ENCODE measurements at places on chromosomes 13 and 19.

GRCh38 chr19:1520203-1520780, 3.6 kb upstream of the PLK5 start:
- DNase-seq, result no peak

GRCh38 chr19:4499855-4500254, 18.4 kb downstream of the PLIN4 start:
- no peak for DNase-seq

DNA sequence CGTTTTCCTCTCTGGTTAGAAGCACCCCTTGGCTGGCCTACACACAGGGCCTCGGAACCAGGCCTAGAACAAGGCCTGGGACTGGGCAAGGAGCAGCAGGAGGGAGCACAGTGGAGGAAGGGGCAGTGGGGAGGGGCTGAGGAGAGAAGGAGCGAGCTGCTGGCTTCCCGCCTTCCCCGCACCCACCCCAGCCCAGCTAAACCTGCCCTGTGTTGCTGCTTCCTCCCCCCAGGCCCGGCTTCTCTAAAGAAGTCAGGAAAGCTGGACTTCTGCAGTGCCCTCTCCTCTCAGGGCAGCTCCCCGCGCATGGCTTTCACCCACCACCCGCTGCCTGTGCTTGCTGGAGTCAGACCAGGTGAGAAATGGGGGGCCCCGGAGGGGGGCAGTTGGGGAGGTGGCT, 24.3 kb downstream of the LYL1 start:
- no peak for DNase-seq

- DNase-seq, result no peak
These were observed 57.7 kb downstream of the ZNF568 start for GRCh38 chr19:36973844-36974195.

GRCh38 chr19:33463199-33463598, 58.4 kb downstream of the PEPD start:
- no peak for DNase-seq

DNA sequence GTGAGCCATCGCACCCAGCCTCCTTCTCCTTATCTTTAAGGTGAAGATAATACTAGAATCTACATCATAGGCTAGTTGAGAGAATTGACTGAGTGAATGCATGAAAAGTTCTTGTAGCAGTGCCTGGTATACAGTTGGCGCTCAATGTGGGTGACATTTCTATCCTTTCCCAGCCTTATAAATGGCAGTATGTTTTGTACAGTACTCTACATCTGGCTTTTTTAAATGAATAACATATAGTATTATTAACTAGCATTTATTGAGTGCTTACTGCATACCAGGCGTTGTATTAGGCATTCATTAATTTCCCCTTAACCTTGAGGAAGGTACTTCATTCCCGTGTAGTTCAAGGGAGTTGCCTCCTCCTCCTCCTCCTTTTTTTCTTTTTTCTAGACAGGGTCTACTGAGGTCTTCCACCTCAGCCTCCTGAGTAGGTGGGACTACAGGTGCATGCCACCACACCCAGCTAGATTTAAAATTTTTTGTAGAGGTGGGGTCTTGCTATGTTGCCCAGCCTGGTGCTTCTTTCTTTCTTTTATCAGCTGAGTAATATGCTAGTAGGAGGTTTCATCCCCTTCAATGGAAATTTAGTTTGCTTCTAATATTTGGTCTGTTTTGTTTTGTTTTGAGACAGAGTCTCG, 2.8 kb downstream of the C5AR1 start:
- DNase-seq, result no peak

GRCh38 chr19:28427376-28428083, 785.4 kb downstream of the UQCRFS1 start:
- DNase-seq, result no peak

DNA sequence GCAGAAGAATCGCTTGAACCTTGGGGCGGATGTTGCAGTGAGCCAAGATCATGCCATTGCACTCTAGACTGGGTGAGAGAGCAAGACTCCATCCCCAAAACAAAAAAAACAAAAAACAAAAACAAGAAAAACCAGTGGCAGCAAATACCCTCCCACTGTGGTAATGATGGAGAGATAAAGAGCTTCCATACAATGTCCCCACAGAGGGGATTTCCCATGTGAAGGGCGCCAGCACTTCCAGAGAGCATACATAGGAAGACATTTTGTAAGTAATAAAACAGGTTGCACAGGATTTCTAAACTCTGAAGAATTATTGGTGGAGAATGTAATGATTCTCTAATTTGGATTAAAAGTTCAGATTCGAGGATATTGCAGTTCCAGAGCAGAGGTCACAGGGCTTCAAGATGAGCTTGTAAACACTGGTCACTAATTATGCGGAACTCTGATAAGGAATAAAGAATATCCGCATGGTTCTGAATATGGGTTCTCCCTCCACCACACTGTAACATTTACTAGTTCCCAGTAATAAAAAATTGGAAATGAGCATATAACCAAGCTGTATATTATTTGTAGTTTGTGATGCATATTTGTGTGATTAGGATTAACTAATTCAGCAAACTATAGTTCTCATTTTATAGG, 290.1 kb upstream of the SLC10A2 start:
- DNase-seq, result no peak

DNA sequence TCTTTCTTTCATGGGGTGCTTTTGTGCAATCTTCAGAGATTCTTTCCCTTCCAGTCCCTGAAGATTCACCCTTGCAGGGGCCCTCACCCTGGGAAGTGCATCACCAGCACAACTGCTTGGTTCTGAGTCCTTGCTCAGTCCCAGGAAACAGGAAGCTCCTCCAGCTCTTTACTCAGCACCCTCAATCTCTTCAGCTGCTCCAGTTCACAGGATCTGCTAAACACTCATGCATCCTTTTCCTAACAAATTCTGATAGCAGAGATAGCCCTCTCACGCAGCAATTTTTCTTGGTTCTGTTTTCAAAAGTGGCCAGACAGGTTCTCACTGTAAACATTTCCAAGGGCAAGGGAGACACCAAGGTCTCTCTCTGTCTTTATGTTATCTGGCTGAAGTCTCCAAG, 823.1 kb downstream of the LIG4 start:
- no peak for DNase-seq

DNA sequence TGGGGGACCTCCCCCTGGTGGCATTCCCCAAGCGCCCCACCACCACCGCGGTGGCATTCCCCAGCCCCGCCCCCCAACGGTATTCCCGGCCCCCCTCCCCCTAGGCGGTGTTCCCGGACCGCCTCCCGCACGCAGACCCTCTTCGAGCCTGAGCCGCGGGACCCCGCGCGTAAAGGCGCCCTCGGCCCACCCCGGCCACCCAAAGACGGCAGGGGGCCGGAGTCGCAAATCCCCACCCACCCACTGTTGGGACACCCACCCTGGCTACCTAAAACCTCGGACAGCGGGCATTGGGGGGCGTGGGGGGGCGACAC, 22.4 kb downstream of the OLFM2 start:
- DNase-seq, result no peak

- DNase-seq, result peak; percentile 88
These were observed 13.1 kb downstream of the DDX39A start for GRCh38 chr19:14405758-14406644.

DNA sequence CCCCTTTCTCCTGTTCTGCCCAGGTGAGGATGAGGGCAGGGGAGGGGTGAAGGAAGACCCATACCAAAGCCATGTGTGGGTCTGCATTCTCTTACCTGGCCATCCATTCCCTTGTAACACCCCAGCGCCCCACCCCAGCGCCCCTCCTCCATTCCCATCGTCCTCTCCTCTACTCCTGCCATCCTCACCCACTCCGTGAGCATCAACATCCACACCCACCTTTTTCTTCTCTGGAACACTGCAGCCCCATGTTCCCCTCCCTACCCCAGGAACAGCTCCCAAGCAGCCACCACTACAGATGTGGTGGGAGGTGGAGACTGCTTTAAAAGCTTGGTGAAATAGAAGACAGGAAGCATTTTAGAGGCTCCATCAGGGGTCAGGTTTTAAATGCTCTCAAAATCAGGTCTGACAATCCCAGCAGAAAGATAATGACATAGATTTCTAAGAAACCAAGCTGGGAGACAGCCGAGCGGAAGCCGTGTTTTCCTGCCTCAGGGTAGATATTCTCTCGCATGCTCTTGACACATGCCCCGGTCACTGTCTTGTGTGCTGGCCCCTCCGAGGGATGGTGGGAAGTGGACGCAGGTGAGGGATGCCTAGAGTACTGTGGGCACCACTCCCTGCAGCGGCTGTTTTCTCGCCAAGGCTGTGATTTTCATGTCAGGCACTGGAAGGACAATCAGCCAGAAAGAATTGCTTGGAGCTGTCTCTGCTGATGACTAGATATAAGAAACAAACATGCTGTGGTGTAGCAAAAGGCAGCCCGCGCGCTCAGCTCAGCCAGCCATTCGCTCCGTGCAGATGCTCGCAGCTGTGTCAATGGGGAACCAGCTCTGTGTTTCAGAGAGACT, 9.8 kb downstream of the MEDAG start:
- DNase-seq, result no peak

- DNase-seq, result no peak
These were observed 497.7 kb downstream of the MYO16 start for GRCh38 chr13:109126891-109127641.

GRCh38 chr19:53365899-53366493, 491 bp downstream of the ZNF525 start:
- peak; percentile 31 for DNase-seq

DNA sequence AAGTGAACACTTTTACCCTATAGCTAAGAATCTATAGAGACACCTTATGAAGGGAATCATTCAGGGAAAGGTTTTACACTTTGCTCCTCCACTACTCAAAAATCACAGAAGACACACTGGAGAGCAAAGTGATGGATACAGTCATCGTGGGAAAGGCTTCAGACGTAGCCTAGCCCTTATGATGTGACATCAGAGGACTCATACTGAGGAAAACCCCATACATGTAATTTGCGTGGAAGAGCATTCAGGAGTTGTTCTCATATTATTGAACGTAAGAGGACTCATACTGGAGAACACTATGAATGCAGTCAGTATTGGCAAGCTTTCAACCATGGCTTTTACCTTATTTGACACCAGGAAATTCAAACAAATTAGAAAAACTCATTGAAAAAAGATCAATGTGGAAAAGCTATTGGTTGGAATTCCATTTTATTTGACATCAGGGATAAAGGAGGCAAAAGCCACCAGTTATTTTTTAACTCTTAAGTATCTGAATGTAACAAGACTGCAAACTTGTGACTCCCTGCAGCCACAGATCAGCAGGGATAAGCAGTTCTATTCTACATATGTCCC, 16.1 kb upstream of the ZNF274 start:
- no peak for DNase-seq
